CD4-positive, alpha-beta memory T cell (primary cell): ENCODE measurements at places on chromosomes 12 and 14. TPM values are rescaled to one million over a fixed set of nuclear protein-coding genes. Genes with fewer than 3 reads are reported as not detected.

- no peak overlapping the region for H3K4me3 ChIP-seq
- peaks cover 27% of the 10 kb centered on the region for H3K4me1 ChIP-seq
- DNase-seq: no peak
- H3K36me3 ChIP-seq: no peaks in the 10 kb centered on the region
- H3K27me3 ChIP-seq: peaks cover 19% of the 10 kb centered on the region
- H3K27ac ChIP-seq: no peak overlapping the region
Measured at GRCh38 chr12:54301428-54302048, 723 bp upstream of the NFE2 start.

DNA sequence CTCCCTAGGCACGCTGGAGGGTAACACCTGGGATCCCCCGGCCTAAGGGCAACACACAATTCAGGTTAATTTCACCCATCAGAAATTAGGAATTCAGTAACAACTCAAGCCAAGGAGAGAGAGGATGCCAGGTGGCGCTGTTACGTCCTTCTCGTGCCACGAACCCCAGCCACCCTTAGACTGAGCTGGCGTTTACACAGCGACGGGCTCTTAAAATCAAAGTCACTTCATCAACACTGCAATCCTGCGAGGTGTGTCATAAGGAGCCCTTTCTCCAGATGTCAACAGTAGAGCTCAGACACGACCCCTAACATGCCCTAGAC, 110.6 kb upstream of the TMEM132D start:
- H3K4me1 ChIP-seq: no peaks in the 10 kb centered on the region
- no peak for DNase-seq
- H3K36me3 ChIP-seq: no peaks in the 10 kb centered on the region
- H3K27me3 ChIP-seq: no peaks in the 10 kb centered on the region

DNA sequence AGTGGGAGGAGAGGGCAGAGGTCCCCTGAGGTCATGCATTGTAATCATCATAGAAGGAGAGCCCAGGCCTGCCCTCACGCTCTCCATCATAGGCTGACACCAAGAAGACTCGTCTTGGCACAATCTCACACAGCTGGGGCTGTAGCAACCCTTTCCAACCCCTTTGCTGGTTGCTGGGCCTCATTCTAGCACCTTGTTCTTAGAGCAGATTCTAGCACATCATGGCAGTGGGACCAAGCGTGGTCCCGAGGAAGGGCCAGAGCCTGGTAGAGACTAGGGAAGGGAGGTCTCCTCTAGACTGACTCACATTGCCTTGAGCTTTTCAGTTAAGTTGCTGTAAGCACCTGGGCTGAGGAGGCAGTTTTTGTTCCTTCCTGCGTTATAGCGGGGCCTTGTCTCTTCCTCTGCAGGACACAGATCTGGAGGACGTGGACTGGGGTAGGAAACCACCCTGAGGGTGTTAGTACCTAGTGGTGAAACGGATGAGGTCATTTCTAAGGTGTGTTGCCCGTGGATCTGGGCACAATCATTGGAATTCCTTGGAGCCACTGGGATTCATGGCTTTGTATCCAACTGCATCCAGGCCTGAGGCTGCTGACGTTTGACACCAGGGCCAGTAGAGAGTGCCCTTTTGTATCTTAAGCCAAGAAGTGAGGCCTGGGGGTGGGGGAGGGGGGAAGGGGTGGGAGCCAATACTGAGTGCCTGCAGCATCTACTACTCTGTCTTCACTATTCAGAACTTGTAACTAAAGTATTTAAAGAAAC, 19.9 kb downstream of the RPS6KL1 start:
- H3K4me1 ChIP-seq: peaks cover 4% of the 10 kb centered on the region
- peaks cover 51% of the 10 kb centered on the region for H3K36me3 ChIP-seq
- H3K27me3 ChIP-seq: no peaks in the 10 kb centered on the region

The BCL2L2 gene
- 2.0 TPM for total RNA-seq

The AQP6 gene
- not detected for total RNA-seq
